ENCODE measurements at places on chromosomes 6 and 20. TPM values are rescaled to one million over a fixed set of nuclear protein-coding genes. Genes with fewer than 3 reads are reported as not detected.

C20orf144 gene
- polyA plus RNA-seq = not detected

DNA sequence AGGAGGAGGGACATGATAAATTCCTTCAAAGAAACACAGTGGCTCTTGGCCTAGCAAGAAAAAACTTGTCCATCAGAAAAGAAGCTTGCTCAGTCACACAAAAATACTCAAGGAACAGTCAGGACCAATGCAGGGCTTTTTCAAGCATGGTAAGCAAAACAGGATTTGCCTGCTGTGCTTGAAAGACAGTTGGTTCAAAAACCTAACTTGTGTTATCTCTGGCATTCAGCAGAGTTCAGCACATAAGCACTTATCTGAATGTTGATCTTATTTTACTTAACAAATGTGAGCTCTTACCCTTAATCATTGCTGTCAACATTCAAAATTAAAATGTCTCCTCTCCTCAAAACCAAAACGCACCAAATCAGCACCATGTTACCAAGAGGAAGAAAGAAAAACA is 38.3 kb downstream of the ATG5 start:
- H3K27ac ChIP-seq = no peak overlapping the region
- H3K27me3 ChIP-seq = no peaks in the 10 kb centered on the region
- H3K4me1 ChIP-seq = no peaks in the 10 kb centered on the region

GRCh38 chr6:135673501-135674309 is 176.2 kb upstream of the AHI1 start:
- H3K27ac ChIP-seq = no peak overlapping the region

DNA sequence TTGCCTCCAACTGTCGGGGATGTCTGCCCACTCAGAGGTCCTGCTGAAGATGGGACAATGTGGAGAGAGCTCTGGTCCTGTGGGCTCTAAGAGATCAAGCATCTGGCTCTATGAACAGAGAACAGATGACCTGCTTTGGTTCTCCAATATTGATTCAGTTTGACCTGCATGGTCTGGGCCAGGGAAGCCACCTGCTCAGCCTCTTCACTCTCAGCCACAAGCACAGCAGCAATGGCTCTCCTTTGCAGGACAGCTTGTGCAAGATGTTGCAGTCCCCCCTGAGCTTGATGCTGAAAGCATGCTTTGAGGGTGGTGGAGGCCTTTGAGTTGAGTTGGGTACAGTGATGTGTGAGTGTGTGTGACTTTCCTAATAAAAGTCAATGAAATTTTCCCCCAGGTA is 18.6 kb upstream of the MCM3 start:
- no peak overlapping the region for H3K4me3 ChIP-seq
- no peaks in the 10 kb centered on the region for H3K27me3 ChIP-seq
- no peak overlapping the region for H3K27ac ChIP-seq
- DNase-seq = no peak

ADGB gene
- polyA plus RNA-seq = not detected

GRCh38 chr6:15495375-15495901 is 167.4 kb downstream of the DTNBP1 start:
- no peak overlapping the region for H3K4me3 ChIP-seq
- no peak for DNase-seq
- peaks cover 89% of the 10 kb centered on the region for H3K36me3 ChIP-seq
- H3K27me3 ChIP-seq = no peaks in the 10 kb centered on the region
- H3K27ac ChIP-seq = peak overlapping the region; percentile 14
